Panc1 (cell line): ENCODE measurements at places on chromosomes 6 and 20. TPM values are rescaled to one million over a fixed set of nuclear protein-coding genes. Genes with fewer than 3 reads are reported as not detected.

Gene CYP39A1
- 0.72 TPM for total RNA-seq

Gene SPATS1
- not detected for total RNA-seq

Gene LRRC73
- total RNA-seq, result 2.9 TPM

Gene KHDC1L
- total RNA-seq, result not detected

Gene PDE7B
- 0.03 TPM for total RNA-seq

Gene C6orf132
- 12.9 TPM for total RNA-seq

Gene SLC22A23
- 4.5 TPM for total RNA-seq

Gene PNPLA1
- not detected for total RNA-seq

Gene CGAS
- total RNA-seq, result 38.4 TPM

Gene VNN1
- total RNA-seq, result not detected

Gene RAB44
- total RNA-seq, result not detected

Gene CLDN20
- total RNA-seq, result not detected

Gene SLC17A3
- not detected for total RNA-seq

Gene ITCH
- 63.9 TPM for total RNA-seq

Gene DEFB115
- total RNA-seq, result not detected

Gene CST4
- not detected for total RNA-seq

Gene TOX2
- total RNA-seq, result 85.4 TPM

Gene GSTA3
- total RNA-seq, result not detected

Gene NKAIN2
- 2.6 TPM for total RNA-seq

Gene OTOR
- total RNA-seq, result not detected

Gene LY86
- total RNA-seq, result not detected

Gene SLC17A9
- total RNA-seq, result 0.28 TPM

Gene PRR18
- total RNA-seq, result 0.23 TPM

Gene LINC00237
- not detected for total RNA-seq

Gene NRM
- total RNA-seq, result 21.9 TPM

Gene CDSN
- total RNA-seq, result not detected

Gene CCN2
- total RNA-seq, result 155 TPM

Gene KCNK16
- total RNA-seq, result not detected

Gene CFB
- 5.6 TPM for total RNA-seq

Gene TUBB1
- not detected for total RNA-seq

Gene RBM24
- total RNA-seq, result 23.0 TPM

Gene KCNQ2
- 19.4 TPM for total RNA-seq

Gene BMP5
- 17.7 TPM for total RNA-seq

Gene CCN6
- 3.0 TPM for total RNA-seq

Gene IFT52
- 29.2 TPM for total RNA-seq

Gene KDM1B
- total RNA-seq, result 27.1 TPM

Gene RIN2
- total RNA-seq, result 25.0 TPM

Gene DCDC2
- 0.15 TPM for total RNA-seq

Gene COL9A1
- not detected for total RNA-seq

Gene TRIM10
- not detected for total RNA-seq

Gene MRAP2
- total RNA-seq, result 2.5 TPM
